ENCODE measurements at places on chromosomes 1 and 21. TPM values are rescaled to one million over a fixed set of nuclear protein-coding genes. Genes with fewer than 3 reads are reported as not detected.

Gene SAMSN1
- not detected for total RNA-seq

Gene ATG4C
- 3.9 TPM for total RNA-seq

Gene VHLL
- not detected for total RNA-seq

Gene PYCR2
- 55.6 TPM for total RNA-seq

Gene LSM10
- 31.2 TPM for total RNA-seq

Gene AZIN2
- 0.86 TPM for total RNA-seq

Gene CFHR1
- total RNA-seq: not detected

Gene SYT14
- 0.05 TPM for total RNA-seq

Gene SPRR2G
- total RNA-seq: not detected

Gene NGF
- total RNA-seq: 0.38 TPM

Gene NCDN
- total RNA-seq: 19.1 TPM

Gene SYDE2
- 0.94 TPM for total RNA-seq

Gene C4BPA
- 0.50 TPM for total RNA-seq

Gene TINAGL1
- total RNA-seq: 0.55 TPM

Gene PDE4B
- total RNA-seq: 4.5 TPM

Gene CR1L
- total RNA-seq: 0.15 TPM

Gene IFT25
- total RNA-seq: 29.4 TPM

Gene MNDA
- total RNA-seq: not detected

Gene F3
- total RNA-seq: 9.6 TPM

Data from A549 treated with AZD2906 at 1 μM for 4 hours (cell line).